ENCODE measurements at places on chromosomes 12 and 14.

DNA sequence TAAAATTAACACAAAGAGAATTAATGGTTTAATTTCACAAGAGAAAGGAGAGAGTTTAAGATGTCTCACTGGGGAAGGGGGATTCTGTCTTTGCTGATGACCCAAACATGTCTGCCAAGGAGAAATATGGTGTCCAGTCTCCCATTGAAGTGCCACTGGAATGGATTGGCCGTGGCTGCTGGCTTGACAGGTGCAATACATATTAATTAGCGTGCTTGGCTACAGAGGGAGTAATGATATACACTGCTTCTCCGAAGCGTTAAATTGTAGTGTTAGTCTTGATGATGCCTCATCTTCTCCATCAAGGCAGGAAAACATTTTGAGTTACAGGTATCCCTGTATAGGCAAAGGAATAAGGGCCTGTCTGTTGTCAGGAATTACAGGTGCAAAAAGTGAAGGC lies 393.4 kb upstream of the TMPO start:
- DNase-seq: no peak

DNA sequence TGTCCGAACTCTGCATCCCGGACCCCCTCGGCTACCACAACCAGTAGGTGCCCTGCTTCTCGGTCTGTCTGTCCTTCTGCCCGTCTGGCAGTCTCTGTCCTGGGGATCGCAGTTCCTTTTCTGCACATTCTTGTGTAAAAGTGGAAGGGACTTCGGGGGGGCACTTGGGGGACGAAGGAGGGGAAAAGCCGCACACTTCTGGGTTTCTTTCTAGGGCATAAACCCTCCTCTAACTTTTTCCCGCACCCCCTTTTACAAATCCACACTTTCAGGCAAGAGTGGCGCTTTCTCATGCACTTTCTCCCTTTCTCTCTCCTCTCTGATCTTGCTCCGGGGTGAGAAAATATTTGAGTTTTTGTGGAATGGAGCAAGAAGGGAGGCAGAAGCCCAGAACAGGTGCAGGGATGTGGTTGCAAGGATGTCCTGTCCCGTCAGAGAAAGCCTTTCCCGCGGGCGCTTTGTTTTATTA lies 506 bp downstream of the ESRRB start:
- no peak for DNase-seq

- no peak for DNase-seq
Observed at GRCh38 chr14:87152693-87153092, 840.3 kb downstream of the GALC start.

GRCh38 chr12:46207644-46208043 lies 61.2 kb downstream of the SLC38A1 start:
- no peak for DNase-seq

All from ELR (cell line).